HT1080 (cell line): ENCODE measurements at places on chromosomes 6 and 20.

- no peak for DNase-seq
These were observed 65.7 kb upstream of the DUSP22 start for GRCh38 chr6:226516-227073.

GRCh38 chr6:157538168-157538567 is 157.2 kb downstream of the ZDHHC14 start:
- DNase-seq, result no peak

DNA sequence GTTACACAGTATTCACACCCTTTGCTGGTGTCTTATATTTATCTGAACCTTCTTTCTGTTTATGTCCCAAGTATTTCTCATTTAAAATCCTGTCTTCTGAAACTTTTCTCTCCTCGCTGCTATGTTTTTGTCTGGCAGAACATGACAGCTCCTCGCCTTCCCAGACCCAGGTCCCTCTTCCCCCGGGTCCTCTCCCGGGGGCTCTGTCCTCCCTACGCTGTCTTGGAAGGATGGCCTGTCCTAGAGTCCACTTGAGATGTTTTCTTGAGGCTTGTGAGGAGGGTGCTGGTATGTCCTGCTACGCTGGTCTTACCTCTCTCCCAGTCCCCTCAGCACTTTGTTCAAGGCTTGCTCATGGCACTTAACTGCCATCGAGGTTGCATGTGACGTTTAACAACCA is 6.2 kb downstream of the GID8 start:
- DNase-seq, result no peak

DNA sequence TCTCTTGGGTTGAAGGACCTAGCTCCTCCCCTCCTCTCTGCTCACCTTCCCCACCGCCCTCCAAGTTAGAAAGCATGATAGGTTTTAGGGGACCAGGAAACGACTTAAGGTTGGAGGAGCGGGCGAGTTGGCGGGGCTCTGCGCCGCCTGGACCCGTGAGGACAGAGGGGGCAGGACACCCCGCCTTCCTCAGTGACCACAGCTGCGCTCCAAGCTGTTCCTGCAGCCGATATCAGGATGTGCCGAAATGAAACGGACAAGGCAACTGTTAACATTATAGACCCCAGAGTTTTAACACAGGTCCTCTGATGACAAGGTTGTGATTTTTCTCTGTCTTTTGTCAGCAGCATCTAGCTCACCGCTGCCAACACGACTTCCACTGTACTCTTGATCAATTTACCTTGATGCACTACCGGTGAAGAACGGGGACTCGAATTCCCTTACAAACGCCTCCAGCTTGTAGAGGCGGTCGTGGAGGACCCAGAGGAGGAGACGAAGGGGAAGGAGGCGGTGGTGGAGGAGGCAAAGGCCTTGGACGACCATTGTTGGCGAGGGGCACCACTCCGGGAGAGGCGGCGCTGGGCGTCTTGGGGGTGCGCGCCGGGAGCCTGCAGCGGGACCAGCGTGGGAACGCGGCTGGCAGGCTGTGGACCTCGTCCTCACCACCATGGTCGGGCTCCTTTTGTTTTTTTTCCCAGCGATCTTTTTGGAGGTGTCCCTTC is at the start of gene GRM1:
TSS of gene GRM1 (plus strand) at position 212 of the 722 bp plus-strand sequence. CDS start at position 668, 456 bp downstream.
- DNase-seq, result no peak

GRCh38 chr6:14664112-14664601 is 546.6 kb downstream of the CD83 start:
- DNase-seq, result no peak

DNA sequence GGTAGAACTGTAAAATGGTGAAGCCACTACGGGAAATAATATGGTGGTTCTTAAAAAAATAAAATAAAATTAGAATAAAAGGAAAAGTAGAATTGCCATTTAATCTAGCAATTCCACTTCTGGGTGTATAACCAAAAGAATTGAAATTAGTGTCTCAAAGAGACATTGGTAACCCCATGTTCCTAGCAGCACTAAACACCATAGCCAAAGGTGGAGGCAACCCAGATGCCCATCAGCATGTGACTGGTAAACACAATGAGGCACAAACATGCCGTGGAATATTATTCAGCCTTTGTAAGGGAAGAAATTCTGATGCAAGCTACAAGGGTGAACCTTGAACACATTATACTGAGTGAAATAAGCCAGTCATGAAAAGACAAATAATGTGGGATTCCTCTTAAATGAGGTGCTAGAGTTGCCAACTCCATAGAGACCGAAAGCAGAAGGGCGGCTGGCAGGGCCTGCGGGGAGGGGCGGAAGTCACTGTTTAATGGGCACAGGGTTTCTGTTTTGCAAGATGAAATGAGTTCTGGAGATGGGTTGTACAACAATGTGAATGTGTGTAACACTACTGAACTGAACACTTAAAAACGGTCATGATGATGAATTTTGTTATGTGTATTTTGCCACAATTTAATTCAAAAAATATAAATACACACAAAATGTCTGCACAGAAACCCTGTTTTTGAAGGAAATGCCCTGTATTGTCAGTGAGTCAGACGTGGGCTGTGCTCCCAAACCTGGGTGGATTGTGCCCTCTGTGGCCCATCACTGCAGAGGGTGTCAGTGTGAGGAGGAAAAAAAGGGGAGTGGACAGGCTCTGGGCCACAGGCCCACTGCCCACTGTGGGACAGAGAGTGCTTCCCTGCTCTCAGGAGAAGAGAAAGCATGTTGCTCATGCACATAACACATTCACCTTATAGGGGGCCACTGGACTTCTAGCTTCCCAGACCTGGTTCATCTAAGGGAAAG is 49.6 kb upstream of the CD93 start:
- no peak for DNase-seq

- DNase-seq, result no peak
These were observed 31.8 kb downstream of the HFE start for GRCh38 chr6:26118999-26119398.

- no peak for DNase-seq
These were observed 110.1 kb downstream of the ERMARD start for GRCh38 chr6:169861431-169862042.

- DNase-seq, result no peak
These were observed 20.1 kb upstream of the SLC17A1 start for GRCh38 chr6:25851961-25852360.

- no peak for DNase-seq
These were observed 530.1 kb downstream of the HAO1 start for GRCh38 chr20:7410150-7410549.

DNA sequence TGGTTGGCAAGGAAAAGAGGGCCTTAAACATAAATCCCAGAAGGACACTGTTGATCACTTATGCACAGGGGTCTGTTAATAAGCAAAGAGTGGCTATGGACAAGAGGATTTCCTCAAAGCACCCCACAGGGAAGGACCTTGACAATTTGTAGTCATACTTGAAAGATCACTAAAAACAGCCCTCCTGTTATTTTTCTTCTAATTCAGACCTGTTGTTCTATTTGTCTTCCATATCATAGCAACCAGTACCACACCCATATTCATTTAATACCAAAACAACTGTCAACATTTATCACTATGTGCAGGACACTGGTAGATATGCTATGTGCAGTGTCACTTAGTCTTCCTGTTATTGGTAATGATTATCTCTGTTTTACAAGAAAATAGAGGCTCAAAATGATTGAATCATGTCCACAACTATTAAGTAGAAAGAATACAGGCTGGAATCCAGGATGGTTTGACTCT is 3.2 kb upstream of the DYNLRB1 start:
- DNase-seq, result no peak

- DNase-seq, result no peak
These were observed 63.7 kb downstream of the PTPRK start for GRCh38 chr6:128456510-128457230.

GRCh38 chr6:136118787-136119186 is 131.3 kb downstream of the MTFR2 start:
- no peak for DNase-seq

- DNase-seq, result no peak
These were observed 56.8 kb downstream of the NCR2 start for GRCh38 chr6:41392246-41392645.
